ENCODE measurements at places on chromosomes 12 and 14. TPM values are rescaled to one million over a fixed set of nuclear protein-coding genes. Genes with fewer than 3 reads are reported as not detected.

SLC5A8 gene
- total RNA-seq = not detected

DNA sequence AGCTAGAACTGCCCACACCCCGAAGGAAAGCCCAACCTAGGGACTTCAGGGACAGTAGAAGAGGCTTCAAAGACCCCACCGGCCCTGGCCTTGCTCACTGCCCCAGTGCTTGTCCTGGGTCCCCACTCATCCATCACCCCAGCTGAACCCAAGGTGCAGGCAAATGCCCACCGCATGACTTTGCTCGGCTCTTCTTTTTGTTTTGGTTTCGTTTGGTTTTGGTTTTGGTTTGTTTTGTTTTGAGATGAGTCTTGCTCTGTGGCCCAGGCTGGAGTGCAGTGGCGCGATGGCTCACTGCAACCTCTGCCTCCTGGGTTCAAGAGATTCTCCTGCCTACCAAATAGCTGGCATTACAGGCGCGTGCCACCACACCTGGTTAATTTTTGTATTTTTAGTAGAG lies 9.0 kb downstream of the CCDC85C start:
- DNase-seq = no peak

ACSM4 gene
- not detected for total RNA-seq

DNA sequence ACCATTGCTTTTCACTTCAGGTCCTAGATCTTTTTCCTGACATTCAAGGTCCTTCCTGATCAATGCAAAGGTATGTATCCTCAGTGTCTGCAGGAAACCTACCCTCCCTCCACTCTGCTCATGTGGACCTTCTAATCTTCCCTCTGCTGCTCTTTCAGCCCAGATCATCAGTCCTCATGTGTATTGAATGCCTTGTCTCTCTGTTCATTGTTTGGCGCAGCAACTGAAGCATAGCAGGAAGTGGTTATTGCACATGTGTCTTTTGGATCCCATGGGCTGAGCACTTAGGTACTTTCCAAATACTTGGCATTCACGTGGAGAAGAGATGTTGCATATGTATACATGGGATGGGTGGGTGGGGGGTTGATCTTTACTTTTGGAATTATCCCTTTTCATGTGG lies 4.3 kb upstream of the NIN start:
- no peak for DNase-seq

TMEM30B gene
- total RNA-seq = 1.5 TPM

DNA sequence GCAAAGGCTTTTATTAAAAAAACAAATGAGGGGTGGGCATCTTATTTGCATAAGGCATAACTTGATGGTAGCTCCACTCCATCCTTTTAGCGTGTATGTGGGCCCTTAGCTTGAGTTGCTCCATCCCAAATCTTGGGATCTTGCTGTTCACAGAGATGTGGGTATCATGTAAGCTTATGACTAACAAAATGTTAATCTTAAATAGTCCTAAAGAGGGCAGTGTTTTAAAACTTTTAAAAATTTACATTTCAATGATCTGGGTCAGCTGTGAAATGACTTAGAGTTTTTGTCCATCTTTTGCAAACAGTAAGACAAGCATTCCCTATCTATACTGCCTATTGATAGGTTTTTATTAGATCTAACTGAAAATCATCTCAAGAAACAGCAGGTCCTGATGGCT lies 86.0 kb downstream of the SLCO1A2 start:
- no peak for DNase-seq
